ENCODE measurements at places on chromosomes 2 and 18.
A peak's percentile ranks its signal among the peaks of the same experiment; 100 is the strongest.

DNA sequence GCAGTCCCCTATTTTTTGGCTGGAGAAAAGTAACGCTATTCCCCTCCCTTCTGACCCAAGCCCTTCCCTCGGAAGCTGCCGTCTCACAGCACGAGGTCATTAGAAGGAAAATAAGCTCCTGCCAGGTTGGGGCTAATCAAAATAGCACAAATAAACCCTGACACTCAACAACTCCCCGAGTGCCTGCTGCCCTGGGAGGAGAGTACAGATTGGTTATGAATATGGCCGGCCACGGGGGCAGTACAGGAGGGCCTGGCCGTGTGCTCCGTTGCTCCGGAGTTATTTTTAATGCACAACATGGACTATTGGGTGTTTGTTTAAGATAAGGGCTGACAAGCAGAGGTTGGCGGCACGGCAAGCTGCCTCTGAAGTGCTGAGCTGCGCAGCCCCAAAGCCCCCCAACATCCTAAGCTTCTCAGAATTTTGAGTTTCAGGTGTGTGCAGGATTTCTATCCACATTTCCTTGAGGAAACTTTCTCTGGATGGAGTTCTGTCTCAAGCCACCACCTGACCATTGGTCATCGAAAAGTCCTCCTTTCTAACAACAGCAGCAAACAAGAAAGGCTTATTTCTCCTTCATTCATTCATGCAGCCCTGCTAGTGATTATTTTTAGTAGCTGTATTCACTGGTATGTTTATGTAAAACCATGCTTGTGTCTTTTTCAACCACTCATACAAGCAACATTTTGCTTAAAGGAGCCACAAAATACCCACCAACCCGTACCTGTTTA, 58.7 kb downstream of the PAX3 start:
- DNase-seq = no peak

DNA sequence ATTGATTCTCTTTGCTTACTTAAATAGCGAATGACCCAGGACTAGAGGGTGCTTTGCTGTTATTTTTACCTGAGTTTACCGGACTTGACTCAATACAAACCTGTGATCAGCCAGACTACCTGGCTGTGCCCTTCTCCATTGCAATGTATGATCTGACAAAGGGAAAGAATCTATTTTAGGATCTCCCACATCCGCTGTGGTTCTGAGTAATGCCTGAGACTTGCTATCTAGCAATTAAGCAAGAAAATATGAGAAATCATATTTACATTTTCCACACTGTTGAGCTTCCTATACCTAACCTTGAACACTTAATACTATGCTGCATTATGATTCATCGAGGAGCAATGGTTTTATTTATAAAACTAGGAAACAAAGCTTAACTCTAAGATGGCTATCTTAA, 215.2 kb downstream of the RAD51AP2 start:
- DNase-seq = no peak

- no peak for DNase-seq
Measured at GRCh38 chr2:64609227-64609941, 44.3 kb downstream of the SERTAD2 start.

DNA sequence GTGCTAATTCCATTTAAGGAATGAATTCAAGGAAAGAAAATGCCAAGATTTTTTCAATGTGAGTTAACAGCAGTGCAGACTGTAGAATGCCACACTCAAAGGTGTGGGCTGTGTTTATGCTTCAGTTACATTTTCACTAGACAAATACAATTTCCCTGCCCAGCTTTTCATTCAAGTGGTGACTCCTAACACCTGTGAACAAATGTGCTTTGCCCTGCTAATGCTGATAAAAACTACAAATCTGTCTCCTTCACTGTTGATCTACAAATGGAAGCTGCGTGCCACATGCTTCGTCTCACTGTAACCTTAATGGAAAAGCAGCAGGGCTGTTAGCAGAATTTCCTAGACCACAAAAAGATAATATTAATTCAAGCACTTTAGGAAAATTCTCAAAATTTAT, 19.8 kb upstream of the TCF4 start:
- no peak for DNase-seq

- no peak for DNase-seq
Measured at GRCh38 chr2:222671259-222672067, at the start of gene MOGAT1. TSS of gene MOGAT1 (plus strand) at chr2:222671658. CDS start at chr2:222671786, 128 bp downstream.

- no peak for DNase-seq
Measured at GRCh38 chr2:36708041-36708741, 11.7 kb downstream of the VIT start.

DNA sequence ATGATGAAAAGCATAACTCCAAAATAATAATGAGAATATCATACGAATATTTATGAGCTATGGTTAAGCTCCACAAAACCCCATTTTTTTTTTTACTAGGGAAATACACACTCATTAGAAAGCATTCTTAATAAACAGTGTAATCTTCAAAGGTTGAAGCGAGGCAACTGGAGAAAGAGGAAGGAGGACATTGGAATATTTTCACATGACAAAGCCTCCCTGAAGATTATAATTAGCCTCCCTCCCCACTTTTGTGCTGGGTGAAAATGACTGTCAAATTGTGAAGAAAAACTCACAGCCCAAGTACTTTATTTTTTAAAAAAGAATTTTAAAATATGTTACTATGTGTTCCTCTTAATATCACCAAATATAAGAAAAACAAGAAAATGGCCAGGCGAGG, 64.1 kb upstream of the NFU1 start:
- DNase-seq = no peak

DNA sequence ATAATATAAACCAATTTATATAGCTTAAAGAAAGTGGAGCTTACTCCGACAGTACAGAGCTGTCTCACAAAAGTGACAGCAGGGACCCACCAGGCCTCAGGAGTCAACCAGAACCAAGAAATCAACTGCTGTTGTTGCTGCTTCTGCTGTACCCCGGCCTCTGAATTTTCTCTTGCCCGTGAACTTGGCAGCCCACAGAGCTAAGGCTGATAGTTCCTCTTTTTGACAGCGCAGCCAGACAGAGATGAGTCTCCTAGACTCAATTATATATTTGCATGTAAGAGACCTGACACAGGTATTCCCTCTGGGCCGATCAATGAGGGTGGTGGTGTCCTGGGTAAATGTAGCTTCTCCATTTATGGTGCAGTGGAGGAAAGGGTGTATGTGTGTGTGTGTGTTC, 109.4 kb downstream of the KCTD1 start:
- DNase-seq = no peak

DNA sequence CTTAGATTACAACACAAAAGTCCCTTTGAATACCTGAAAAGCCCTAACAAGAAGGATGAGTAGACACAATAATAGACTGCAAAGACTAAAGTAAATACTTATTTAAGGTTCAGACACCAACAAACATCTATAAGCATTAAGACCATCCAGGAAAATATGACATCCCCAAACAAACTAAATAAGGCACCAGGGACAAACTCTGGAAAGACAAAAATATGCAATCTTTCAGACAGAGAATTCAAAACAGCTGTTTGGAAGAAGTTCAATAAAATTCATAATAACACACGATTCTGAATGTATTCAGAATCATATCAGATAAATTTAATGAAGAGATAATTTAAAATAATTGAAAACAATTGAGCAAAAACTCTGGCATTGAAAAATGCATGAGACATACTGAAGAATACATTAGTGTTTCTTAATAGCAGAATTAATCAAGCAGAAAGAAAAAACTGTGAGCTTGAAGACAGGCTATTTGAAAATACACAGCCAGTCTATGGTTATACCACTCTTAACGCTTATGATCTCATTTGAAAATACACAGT, 1388.8 kb downstream of the DSC3 start:
- no peak for DNase-seq

DNA sequence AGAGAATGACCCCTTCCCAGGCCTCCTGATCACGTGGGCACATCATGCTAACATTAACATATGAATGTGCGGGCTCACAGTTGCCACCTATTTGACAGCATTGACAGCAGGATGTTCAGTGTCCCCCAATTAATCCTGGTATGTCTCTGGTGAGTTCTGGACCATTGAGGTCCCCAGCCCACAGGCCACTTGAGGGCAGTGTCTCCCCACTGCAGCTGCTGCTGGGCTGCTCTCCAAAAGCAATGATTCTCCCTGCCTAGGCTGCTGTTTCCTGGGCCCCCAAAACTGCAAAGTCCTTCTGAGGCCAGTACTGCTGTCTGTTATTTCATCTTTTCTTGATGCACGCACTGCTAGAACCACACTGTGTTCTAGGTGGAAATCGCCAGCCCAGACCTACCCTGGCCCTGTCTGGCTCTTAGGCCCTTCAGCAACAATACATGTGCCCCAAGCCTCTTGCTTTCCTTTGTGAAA, 52.7 kb upstream of the MAPK4 start:
- peak; percentile 6 for DNase-seq

GRCh38 chr2:59083075-59083828, 842.1 kb upstream of the FANCL start:
- no peak for DNase-seq

DNA sequence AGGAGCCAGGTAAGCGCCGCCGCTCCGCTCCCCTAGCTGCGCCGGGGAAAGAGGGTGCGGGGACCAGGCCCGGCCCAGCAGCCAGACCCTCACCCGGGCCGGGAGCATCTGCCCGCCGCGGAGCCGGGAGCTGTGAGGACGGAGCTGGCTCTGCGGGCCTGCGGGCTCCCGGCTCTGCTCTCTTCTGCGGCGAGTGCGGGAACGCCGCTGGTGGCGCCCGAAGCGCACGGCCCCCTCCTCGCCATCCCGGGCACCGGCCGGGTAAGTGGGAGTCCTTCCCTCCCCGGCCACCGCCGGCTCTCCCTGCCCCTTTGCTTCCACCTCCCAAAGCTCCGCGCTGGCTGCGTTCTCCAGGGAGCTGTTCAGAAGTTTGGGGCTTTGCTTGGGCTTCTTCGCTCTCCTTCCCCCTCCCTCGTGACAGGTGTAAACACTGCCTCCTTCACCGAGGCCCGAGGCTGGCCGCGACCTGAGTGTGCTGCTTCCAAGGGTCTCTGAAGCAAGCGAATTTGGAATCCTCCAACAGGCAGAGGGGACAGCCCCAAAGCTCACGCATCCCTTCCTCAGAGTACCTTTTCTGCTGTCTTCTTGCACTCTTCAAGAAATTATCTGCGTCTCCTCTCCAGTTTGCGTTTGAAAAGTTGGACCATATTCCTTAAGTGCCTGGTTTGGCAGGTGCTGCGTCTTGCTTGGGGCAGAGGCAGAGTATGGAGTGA, 632 bp downstream of the AFTPH start:
- peak; percentile 43 for DNase-seq

DNA sequence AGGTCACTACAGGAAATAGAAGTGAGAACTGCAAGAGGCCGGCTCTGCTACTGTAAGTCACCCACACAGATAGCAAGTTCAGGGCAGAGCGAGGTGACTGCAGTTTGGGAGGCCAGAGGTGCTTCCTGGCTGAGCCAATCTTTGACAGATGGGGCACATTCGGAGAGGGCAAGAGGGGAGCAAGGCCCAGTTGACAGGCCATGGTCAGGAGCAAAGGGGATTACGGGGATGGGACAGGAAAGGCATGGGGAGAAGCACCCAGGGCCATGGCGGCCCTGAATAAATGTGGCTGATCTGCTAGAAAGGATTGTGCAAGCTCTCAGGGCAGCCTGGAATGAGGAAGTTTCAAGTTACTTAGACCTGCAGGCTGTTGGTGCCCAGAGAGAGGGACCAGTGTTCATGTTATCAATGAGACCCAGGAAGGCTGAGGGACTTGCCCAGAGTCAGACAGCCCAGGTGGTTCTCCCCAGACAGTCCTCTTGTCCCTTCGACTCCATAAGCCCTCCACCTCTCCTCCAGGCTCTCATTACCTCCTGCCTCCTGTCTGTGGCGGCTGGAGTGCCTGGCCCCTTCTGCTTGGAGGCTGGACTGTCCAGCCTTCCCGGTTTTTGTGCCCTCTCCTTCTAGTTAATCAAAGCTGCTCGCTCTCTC, 123.3 kb downstream of the CTIF start:
- no peak for DNase-seq

Measured in DND-41 (cell line).